NCI-H82 (cell line): ENCODE measurements at places on chromosomes 1 and 21.

GRCh38 chr1:94063379-94063778 lies 57.6 kb downstream of the ABCA4 start:
- peak; percentile 64 for DNase-seq

- peak; percentile 100 for DNase-seq
Measured at GRCh38 chr1:54110996-54111395, 41.8 kb downstream of the CDCP2 start.

- no peak for DNase-seq
Measured at GRCh38 chr1:30407865-30408580, 315.4 kb downstream of the MATN1 start.

GRCh38 chr1:187051618-187052232 lies 223.0 kb downstream of the PLA2G4A start:
- peak; percentile 74 for DNase-seq

GRCh38 chr1:187551061-187551460 lies 722.3 kb downstream of the PLA2G4A start:
- no peak for DNase-seq

GRCh38 chr1:2445162-2445822 lies 30.8 kb upstream of the PLCH2 start:
- peak; percentile 33 for DNase-seq

GRCh38 chr1:209416039-209416438 lies 167.5 kb upstream of the CAMK1G start:
- peak; percentile 83 for DNase-seq

- DNase-seq = no peak
Measured at GRCh38 chr1:242784807-242785206, 260.3 kb upstream of the PLD5 start.
